ENCODE measurements at places on chromosomes 16 and 17. TPM values are rescaled to one million over a fixed set of nuclear protein-coding genes. Genes with fewer than 3 reads are reported as not detected.

The SPAG7 gene
- 170 TPM for polyA plus RNA-seq

The SNAI3 gene
- 3.0 TPM for polyA plus RNA-seq

DNA sequence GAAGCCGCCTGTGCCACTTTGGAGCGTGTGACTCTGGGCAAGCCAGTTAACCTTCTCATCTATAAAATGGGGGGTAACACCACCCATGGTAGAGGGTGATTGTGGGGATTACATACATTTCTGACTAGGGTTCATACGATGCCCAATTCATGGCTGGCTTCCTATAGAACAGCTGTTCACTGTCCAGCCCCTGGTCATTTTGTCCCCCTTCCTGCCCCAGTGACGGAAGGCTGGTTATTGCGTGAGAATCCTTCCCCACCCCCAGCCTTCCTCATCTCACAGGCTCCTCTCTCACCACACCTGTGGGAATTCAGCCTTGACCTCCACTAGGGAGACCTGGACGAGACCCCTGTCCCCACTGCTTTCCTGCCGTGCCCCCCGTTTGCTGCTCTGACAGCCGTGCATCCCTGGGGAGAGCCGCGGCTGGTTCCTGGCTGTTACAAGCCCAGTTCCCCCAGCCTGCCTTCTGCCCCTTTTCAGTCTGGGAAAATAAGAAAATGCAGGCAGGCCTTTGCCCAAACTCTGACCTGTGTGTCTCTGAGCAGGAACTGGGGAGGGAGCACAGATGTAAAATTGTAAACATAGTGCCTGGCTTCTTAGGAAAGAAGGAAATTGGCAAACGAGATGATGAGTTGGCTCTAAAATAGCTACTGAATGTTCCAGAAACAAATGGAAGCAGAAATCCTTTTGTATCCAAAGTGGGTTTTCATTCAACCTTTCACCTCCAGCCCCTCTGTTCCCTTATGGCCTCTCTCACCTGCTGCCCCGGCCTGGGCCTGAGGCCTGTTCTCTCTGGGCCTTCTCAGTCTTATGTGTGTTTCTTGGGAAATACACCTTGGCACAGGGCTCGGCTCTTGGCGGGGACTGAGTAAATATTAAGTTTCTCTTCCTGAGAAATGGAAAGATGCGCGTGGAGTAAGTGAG, 67.3 kb downstream of the OR1D5 start:
- peak; percentile 73 for DNase-seq

The TBX21 gene
- polyA plus RNA-seq, result not detected

The KCNH4 gene
- 0.01 TPM for polyA plus RNA-seq

GRCh38 chr17:49576917-49577649, 1.4 kb downstream of the NXPH3 start:
- no peak for DNase-seq

DNA sequence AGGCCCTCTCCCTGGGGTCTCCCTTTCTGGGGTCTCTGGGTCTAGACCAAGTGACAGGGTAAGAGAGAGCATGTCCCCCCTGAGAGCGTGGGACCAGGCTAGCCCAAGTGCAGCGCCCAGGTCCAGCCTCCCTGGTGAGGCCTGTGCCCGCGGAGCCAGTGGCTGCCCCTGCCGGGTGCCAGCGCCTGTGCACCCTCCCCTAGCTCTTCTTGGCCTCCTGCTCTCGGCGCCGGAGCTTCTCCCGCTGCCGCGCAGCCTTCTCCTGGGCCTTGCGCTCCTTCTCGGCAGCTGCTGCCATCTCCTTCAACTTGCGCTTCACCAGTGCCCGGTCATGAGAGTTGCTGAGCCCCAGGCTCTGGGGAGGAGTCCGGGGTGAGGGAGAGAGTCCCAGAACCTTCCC, 17.3 kb downstream of the SAMD14 start:
- DNase-seq, result no peak

The SLC12A3 gene
- 0.01 TPM for polyA plus RNA-seq

The KRTAP17-1 gene
- not detected for polyA plus RNA-seq

GRCh38 chr17:48388955-48389743, 40.9 kb downstream of the SKAP1 start:
- no peak for DNase-seq

DNA sequence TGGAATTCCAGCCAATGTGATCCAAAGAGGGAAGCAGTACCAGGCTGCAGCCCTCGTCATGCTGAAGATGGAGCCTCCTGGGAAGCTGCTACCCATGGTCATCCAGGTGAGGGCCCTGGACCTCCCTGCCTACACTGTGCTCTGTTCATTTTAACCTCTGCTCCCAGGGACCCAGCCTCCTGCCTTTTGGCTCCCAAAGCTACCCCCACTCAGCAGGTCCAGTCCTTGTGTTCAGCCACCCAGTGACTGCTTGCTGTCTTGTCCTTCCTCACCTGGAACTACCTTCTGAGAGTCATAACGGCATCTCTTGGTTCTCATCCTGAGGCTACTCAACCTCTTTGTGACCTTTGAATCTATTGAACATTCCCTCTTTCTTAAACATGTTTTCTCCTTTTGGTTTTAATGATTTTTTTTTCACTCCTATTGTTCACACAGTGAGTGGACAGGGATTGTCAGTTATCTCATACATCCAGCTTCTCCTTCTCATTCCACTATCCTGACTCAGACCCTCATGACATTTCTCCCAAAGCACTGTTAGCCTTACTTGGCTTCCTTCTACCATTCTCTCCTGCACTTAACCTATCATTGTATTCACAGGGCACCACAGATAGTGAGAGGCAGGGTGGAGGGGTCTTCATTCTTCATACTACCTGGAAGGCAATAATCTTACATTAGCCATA, 53.3 kb downstream of the GOSR1 start:
- no peak for DNase-seq

The TUBG2 gene
- polyA plus RNA-seq, result 4.9 TPM

GRCh38 chr16:25135254-25135878, 23.8 kb downstream of the LCMT1 start:
- DNase-seq, result no peak

GRCh38 chr17:79473111-79473875, 137.6 kb downstream of the RBFOX3 start:
- DNase-seq, result no peak

- no peak for DNase-seq
These were observed 9.3 kb upstream of the SLC16A5 start for GRCh38 chr17:75078284-75079022.

DNA sequence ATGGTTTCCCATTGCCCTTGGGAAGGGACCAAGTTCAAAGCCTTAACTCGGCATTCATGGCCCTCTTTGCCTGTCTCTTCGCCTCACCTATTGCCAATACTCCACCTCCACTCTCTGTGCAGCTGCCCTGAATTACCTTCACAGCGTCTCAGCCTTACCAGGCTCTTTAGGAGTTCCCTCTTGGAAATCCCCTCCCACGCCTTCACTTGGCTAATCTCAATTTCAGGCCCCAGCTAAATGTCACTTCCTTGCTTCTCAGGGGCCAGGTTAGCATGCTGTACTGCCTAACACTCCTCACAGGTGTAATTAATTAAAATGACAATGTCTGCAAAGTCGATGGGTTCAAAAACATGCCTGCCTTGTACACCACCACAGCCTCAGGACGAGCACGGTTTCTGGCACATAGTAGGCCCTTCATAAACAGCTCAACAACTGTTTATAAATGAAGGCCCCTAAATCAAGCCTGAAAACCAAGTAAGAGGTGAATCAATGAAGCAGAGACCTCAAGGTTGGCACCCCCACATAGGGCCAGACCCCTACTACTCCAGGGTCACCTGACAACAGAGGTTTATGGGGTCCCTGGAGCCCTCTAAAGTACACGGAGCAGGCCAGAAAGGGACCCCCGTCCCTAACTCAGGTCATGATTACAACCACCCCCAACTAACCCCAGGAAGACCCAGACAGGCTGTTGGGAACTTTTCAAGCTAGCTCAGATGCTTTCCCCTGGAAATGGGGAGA, 11.2 kb upstream of the EEF2K start:
- no peak for DNase-seq

GRCh38 chr16:75792771-75793492, 66.6 kb upstream of the CPHXL start:
- no peak for DNase-seq

- DNase-seq, result no peak
These were observed 45.8 kb upstream of the TAOK1 start for GRCh38 chr17:29344201-29344856.

DNA sequence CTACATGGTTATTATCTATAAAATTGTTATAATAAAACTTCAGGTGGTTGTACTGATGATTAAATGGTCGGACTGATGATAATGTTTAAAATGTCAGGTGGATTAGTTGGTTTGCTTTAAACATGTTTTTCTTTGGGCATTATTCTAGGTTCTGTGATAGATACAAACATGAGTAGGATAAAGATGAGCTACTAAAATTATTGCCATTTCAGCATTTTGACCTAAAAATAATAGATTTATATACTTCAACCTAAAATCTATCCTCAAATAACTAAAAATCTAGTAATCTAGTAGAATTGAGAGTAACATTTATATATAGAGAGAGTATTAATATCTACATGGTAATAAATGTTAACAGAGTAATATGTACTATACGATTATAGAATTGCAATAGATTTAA, 241.7 kb upstream of the CDH8 start:
- no peak for DNase-seq

GRCh38 chr16:67525176-67525860, 3.3 kb upstream of the RIPOR1 start:
- no peak for DNase-seq

DNA sequence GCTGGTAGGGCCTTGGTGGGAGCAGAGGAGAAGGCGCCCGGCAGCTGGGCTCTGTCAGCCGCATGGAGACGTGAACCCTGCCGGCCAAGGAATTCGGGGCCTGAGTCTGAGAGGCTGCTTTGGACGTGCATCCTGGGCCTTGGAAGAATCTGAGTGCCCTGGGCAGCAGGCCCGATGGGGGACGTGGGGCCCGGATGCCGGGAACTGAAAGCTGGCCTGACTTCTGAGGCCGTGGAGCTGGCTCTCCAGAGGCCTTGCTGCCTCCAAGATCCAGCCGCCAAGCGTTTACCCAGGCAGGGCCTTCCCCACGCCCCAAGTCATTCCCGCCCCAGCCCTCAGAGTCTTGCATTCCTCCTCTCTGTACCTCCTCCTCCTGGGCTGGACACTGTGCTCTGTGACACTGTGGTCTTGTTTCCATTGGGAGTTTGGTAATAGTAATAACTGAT, 37.2 kb downstream of the NKD1 start:
- peak; percentile 78 for DNase-seq

DNA sequence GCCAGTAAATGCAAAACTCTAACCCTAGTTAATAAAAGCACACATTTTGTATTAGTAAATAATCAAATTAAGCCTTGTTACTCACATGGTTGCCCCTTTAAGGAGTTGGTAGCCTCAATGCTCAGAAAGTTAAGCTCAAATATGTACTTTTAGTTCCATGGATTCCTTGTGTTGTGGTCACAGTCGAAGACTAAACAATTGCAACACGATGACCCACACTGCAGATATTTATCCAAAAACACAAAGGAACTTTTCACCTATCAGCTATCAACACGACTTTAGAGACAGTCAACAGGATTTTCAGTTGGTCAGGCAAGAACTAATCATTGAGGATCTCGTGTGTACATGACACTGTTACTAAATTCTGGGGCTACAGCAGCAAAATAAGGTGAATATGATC, 47.4 kb upstream of the NUDT7 start:
- no peak for DNase-seq

The OR1A1 gene
- polyA plus RNA-seq, result not detected

DNA sequence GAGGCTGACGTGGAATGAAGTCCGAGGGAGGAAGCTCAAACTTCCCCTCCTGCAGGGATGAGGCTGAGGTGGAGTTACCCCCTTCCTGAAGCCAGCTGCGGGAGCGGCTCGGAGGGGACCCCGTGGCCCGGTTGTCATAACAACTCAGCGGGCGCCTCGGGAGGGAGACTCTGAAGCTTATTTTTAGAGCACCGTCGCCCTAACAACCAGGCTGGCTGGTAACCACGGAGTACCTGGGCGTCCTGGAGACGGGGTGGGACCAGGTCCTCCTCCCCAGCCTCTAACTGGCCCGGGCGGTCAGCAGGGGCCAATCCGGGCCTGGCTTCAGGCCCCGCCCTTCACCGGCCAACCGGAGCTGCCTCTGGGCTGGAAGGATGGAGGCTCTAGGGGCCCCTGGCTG, 27.7 kb downstream of the NECAB2 start:
- no peak for DNase-seq

DNA sequence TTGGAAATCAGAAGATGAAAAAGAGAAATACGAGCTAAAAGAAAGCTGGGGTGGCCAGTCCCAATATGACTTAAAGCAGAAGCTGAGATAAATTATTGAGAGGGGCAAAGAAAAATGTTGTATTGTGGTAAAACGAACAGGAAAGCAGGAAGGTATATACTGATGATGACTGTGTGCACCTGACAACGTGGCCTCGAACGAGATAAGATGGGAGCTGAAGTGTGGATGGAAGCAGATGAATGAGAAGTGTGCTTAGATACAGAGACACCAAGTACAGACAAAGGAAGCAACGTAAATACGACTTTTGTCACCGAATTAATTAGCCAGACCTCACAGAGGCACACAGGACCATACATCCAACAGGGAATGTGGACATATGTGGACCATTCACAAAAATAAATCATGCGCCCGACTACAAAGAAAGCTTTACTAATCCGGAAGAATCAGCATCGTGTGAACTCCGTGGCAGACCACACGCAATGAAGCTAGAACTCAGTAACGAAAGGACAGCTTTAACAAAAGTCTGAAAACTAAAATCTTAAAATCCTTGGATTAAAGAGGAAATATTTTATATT, 218.7 kb downstream of the RPTOR start:
- no peak for DNase-seq

The CLEC18B gene
- not detected for polyA plus RNA-seq

The KRTAP2-1 gene
- not detected for polyA plus RNA-seq

DNA sequence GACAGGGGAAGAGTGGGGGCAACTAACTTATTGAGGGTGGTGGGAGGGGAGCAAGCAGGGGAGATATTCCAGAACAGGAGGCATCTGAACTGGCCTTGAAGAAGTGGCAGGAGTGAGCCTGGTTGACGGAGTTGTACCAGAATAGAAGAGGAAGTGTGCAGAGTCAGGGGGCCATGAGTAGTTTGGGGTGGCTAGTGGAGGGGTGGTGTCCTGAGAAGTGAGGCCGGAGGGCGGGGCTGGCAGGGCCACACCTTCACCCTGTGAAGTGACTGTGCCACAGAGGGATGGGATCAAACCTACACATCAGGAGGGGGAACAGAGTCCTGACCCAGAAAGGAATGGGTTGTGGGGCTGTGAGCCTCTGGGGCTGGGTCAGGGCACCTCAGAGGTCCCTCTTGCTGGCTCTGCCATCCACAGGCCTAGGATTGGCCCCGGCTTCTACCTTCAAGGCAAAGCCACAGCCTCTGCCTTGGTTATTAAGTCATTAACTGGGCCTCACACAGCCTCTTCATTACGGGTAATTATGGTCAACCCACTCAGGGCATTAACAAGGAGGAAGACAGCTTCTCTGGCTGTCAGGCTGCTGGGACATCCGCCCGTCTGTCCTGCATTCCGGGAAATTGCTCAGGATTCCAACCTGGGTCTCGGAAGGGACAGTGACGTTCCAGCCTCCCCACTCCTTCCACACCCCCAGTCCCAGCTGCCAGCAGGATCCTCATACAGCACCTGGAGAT, 12.7 kb downstream of the SPNS2 start:
- no peak for DNase-seq

- DNase-seq, result no peak
These were observed 31.6 kb downstream of the TEKT5 start for GRCh38 chr16:10663146-10663545.

- DNase-seq, result peak; percentile 31
These were observed 252.3 kb downstream of the SNX29 start for GRCh38 chr16:12228602-12229499.

The SHBG gene
- 0.26 TPM for polyA plus RNA-seq
